Activated CD4-positive, alpha-beta T cell treated with anti-CD3 and anti-CD28 coated beads, Interleukin-2, amount 50 U/mL, for 1 hour (primary cell): ENCODE measurements at places on chromosomes 12 and 14.

DNA sequence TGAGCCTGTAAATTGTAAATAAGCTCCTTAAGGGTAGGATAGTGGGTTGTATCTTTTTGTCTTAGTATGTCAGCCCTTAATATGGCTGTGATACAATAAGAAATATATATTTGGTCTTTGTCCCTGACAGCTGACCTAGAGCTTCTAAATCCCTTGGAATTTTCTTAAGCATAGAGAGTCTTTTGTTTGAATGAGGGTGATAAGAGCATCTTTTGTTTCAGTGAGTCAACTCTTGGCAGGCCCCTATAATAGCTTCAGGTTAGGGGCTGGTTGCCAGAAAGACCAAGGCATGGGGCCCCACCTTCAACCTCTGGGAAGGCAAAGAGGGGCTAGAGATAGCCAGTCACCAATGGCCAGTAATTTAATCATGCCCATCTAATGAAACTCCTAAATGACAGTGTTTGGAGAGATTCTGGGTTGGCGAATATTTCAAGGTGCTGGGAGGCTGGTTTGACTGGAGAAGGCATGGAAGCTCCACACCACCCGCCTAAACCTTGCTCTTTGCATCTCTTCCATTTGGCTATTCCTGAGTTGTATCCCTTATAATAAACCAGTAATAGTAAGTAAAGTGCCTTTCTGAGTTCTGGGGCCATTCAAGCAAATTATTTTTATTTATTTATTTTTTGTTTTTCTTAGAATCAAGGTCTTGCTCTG, 10.5 kb downstream of the PALS1 start:
- no peak for DNase-seq

DNA sequence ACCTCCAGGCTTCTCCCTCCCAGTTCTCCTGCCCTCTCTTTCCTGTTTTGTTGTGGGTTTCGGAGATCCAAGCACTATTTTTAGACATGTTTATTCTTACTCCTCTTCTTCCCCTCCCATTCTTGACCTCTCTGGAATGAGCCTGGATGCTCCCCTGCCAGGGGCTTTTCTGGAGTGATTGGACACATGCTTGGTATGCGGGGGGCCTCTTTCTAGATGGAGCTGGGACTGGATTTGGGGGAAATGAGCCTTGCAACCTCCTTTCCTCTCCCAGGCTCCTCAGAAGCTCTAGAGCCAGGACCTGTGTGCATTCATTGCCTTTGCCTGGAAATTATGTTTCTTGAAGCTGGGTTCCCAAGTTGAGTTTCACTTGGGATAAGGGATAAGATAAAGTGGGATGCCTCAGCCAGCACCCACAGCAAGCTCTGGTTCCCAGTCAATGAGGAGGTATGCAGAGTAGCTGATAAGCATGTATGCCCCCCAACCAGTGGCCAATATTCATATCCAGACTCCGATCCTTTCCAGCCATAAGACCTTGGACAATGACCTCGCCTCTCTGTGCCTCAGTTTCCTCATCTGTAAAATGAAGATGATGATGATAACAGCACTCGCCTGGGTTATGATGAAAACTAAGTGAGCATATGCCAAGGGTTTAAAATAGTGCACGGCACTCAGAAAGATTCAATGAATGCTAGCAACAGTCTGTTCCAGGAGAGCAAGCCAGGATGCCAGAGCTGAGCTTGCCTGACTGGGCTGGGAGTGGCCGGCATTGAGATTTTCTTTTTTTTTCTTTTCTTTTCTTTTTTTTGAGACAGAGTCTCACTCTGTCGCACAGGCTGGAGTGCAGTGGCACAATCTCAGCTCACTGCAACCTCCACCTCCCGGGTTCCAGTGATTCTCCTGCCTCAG, 97.8 kb downstream of the SCARB1 start:
- no peak for DNase-seq

- DNase-seq: no peak
Observed at GRCh38 chr12:4991373-4991772, 52.3 kb upstream of the KCNA5 start.

GRCh38 chr14:72790887-72791566, 102.9 kb downstream of the DPF3 start:
- no peak for DNase-seq

DNA sequence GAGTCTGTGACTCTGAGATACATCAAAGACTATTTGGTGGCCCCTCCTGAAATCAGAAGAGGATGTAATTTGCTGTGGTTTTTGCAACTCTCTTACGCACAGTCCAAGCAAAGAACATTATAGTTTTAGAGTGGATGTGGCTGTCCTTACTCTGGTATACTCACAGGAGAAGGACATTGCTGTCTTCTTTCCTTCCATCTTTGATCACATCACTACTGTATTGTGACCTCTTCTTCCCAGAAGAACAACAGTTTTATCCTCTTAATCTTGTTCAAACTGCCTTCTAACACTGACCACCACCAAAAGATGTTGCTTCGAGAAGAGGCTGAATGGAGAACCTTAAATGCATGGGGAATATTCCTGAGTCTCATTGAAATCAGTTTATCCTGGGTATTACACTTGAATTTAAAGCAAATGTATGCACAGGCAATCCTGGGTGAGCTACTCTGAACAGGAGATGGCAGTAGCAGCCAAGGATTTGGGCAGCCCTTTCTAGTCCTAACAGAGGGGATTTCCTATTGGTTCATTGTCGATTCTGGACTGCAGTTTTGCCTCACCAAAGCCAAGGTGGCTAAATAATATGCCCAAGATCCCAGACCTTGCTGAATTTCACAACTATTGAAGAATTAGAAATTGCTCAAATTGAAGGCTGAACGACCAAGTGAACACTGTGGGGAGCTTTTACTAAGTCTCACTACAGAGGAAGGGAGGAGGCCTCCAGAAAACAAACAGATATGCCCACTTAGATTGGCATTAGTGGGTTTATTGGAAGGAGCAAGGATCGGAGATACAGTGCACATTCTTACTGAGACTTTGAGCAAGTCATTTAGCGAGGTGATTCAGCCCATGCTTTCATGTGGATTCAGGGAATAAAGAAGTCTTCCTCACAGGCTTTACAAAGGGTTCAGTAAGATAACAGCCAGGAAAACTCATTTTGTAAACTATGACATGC, 282.8 kb downstream of the PAWR start:
- DNase-seq: no peak

GRCh38 chr12:103469719-103470118, 26.0 kb downstream of the C12orf42 start:
- DNase-seq: no peak
